ENCODE measurements at places on chromosomes 2 and 18.
A peak's percentile ranks its signal among the peaks of the same experiment; 100 is the strongest.

GRCh38 chr2:73830871-73831401 lies 2.2 kb downstream of the STAMBP start:
- no peak for DNase-seq

GRCh38 chr2:147198651-147199171 lies 646.1 kb upstream of the ACVR2A start:
- no peak for DNase-seq

GRCh38 chr2:19774805-19775176 lies 127.0 kb downstream of the TTC32 start:
- DNase-seq, result no peak

- no peak for DNase-seq
These were observed 18.2 kb downstream of the TTR start for GRCh38 chr18:31609886-31610285.

GRCh38 chr2:237660381-237660900 lies 33.1 kb downstream of the LRRFIP1 start:
- DNase-seq, result no peak

DNA sequence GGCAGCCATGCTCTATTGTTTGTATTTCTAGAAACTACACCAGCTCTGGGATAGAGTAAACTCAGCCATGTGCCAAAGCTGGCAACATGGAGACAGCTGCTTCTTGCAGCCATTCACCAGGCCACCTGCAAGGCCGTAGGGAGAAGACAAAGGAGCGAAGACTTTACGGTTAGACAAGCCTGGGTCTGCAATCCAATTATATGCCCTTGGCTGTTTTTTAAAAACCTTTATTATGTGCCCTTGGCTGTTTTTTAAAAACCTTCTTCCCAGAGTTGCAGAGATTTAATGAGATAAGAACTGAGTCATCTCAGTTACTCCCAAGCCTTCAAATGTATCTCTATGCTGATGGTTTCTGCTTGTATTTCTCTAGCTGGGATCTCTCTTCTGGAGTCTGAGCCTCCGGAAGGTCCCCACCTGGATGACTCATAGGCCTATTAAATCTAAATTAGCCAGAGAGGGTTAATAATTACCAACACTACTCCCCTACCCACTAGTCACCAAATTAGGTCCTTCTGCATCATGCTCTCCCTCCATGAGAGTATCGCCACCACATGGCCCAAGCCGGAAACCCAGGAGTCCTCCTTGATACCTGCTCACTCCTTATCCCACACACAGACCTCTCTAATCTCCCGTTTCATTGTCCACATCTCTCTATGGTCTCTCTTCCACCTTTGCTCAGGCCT lies 17.5 kb upstream of the DPP4 start:
- no peak for DNase-seq

- no peak for DNase-seq
These were observed 123.7 kb downstream of the PIK3C3 start for GRCh38 chr18:42078711-42079110.

GRCh38 chr2:232491139-232491780 lies 3.6 kb upstream of the ECEL1 start:
- DNase-seq, result no peak

GRCh38 chr2:134576478-134576877 lies 142.3 kb downstream of the TMEM163 start:
- DNase-seq, result no peak

DNA sequence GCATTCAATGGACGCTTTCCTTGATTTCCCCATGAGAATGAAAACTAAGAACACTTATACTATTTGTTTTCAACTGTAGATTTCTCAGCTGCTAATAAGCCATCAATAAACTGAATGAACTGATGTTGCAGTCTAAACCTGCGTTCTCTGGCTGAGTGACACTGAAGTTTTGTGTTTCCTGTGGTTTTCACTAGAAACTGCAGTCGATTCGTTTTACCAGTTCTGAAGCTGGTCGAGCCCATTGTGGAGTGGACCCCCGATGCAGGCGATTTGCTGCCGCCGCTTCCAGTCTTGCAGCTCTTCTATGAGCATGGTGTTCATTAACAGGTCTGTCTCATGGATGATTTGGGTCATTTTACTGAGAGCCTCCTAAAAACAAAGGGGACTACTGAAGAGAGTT lies 50.6 kb upstream of the STAT1 start:
- no peak for DNase-seq

GRCh38 chr2:143514413-143514812 lies 385.2 kb downstream of the ARHGAP15 start:
- no peak for DNase-seq

GRCh38 chr18:23981369-23981980 lies 33.1 kb upstream of the TTC39C start:
- DNase-seq, result no peak

- no peak for DNase-seq
These were observed 174.6 kb downstream of the SRBD1 start for GRCh38 chr2:45436456-45436855.

GRCh38 chr2:42116195-42117181 lies 52.7 kb upstream of the EML4 start:
- no peak for DNase-seq

- DNase-seq, result no peak
These were observed 1017.8 kb upstream of the CHAC2 start for GRCh38 chr2:52749764-52750163.

DNA sequence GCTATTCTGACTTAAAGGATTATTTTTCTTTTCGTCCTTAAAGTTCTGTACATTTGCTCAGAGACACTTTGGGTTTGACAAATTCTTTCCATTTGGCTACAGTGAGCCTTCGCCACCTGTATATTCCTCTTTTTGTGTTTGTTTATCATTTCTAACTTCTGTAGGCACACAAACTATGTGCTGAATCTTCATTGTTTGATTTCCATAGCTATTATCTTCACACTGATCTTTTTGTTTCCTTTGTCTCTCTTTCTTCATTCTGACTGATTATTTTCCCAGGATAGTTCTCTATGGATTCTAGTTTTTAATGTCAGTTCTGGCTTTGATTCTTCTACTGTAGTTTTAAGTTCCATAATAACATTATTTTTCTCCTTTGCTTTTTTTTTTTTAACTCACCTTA lies 350.2 kb downstream of the ZNF521 start:
- DNase-seq, result no peak

DNA sequence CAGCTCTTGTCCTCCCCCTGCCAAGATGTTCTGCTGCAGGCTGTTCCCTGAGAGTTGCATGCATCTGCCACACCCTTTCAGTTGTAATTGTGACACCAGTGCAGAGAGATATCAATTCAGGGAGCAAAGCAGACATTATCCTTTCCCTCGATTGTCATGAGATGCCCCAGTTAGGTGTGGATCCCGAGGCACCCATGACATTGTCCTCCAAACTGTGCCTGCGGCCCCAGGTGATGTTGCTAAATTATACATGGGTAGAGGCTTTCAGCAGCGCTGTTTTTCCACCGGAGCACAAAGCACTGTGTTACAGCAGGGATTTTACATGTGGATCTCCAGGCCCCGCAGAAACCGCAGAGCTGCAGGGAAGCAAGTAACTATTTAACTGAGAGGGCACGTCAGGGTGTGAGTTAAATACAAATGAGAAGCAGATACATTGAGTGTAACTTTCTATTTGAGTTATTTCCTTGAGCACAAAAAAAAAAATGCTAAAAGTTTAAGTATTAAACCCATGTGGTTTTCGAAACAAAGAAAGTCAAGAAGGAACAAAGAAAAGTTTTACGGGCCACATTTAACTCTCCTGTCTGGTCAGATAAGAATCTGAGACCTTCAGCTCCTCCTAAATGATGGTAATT lies 90.3 kb upstream of the BCL2L11 start:
- no peak for DNase-seq

- DNase-seq, result peak; percentile 32
These were observed 185.3 kb upstream of the ATP5MC3 start for GRCh38 chr2:175366815-175367214.

DNA sequence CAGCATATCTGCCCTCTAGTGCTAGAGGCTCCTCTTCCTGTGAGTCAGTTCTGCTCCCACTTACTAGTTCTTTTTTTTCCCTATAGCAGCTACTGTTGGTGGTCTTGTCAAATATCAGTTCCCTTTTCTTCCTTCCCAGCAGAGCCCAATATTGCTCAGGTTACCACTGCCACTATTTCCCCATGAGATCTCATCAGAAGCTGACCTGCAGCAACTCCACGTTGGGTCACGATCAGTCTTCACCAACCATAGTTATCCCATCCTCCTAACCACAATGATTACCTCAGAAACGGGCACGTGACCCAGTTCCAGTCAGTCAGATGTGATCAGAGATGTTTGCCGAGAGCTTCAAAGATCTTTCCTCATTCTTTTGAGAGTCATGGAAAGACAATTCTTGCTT lies 59.7 kb upstream of the CAPN13 start:
- no peak for DNase-seq

- peak; percentile 69 for DNase-seq
These were observed 122.1 kb upstream of the RMDN2 start for GRCh38 chr2:37802899-37803379.

DNA sequence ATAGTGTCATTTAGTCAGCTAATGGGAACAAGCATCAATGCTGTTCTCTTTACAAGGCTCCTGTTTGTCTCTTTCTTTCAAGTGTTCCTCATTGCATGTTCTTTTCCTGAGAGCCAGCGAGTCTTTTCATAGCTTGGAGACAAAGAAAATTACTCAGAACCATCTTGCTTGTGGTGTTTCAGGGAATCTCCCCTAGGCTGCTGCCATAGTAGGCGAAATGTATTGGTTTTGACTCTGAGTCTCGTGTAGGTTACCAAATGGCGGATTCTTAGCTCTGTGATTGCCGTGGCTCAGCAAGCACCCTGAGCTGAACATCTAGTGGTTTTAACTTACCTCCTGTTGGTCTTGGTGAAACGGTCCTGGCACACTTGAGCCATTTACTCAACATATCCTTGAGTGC lies 68.7 kb downstream of the RHBDD1 start:
- DNase-seq, result no peak

- DNase-seq, result no peak
These were observed 196.4 kb downstream of the HRH4 start for GRCh38 chr18:24656551-24657443.

- DNase-seq, result no peak
These were observed 51.8 kb upstream of the TTN start for GRCh38 chr2:178858896-178859625.

DNA sequence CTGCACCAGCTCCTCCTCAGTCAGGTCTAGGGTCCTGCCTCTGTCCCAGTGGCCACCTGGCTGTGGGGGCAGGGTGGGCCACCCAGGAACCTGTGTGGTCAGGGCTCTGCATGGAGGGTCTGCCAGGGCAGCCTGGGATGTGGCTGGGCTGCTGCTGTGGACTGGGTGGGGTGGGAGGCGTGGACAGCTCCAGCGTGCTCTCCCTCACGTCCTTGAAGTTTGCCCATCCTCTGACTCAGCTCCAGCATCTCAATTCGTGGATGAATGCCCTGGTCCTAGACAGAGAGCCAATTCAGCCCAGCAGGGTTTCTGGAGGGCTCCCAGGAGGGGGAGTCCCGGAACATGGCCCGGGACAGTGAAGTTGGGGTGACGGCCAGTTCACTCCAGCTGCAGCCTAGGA lies 64.3 kb upstream of the EPAS1 start:
- no peak for DNase-seq

DNA sequence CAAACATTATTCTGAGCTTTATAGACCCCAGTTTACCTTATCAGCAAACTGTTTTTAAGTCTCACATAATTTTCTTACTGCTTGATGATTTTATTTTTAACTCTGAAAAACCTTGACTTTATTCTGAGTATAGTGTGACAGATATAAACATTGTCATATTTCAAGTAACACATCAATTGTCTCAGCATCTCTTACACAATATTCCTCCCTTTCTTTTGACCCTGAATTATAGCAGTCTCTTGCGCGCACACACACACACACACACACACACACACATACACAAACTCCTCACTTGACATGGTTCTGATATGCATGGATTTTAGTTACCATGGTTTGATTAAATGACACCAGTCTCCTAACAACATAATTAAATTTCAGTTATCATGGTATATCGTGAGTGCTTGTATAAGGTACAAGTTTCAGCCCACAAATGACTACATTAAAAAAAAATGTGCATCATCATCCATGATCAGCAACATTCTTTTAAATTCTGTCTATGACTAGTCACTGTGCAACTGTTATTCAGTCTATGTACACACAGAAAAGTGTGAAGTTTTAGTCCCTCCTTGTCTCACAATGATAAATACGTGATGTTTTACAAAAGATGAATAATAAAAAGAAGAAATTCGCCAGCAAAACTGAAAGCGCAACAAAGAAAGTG lies 39.5 kb upstream of the TACR1 start:
- peak; percentile 29 for DNase-seq

- no peak for DNase-seq
These were observed 63.1 kb upstream of the MCFD2 start for GRCh38 chr2:46978723-46979122.

DNA sequence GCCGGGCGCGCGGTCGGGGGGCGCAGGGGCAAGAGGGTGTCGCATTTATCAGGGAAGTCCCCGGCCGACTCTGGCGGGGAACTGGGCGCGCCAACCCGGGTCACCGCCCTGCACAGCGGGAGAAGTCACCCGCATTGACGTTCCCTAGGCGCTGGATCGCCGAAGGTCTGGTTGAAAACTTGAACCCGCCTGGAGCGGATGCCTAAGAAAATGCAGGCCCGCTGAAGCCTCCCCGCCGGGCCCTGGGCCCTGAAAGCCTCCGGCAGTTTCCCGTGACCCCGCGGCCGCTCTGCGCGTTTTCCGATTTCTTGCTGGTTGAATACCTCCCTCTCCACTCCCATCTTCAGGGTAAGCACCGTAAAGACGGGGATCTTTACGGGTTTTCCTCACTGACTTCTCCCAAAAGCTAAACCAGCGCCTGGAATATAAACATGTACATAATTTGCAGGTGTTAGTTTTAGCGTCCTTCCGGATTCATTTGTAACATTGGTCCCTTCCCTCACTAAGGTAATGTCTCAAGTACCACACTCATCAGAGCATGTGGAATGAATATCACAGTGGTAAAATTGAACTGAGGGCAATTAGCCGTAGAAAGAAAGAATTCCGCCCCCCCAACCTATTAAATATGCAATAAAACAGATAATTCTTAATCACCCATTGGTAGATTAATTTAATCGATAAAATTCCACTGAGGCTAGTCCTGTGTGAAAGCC lies 675 bp upstream of the SPIRE1 start:
- no peak for DNase-seq

GRCh38 chr2:222284466-222284865 lies 14.3 kb downstream of the PAX3 start:
- no peak for DNase-seq

DNA sequence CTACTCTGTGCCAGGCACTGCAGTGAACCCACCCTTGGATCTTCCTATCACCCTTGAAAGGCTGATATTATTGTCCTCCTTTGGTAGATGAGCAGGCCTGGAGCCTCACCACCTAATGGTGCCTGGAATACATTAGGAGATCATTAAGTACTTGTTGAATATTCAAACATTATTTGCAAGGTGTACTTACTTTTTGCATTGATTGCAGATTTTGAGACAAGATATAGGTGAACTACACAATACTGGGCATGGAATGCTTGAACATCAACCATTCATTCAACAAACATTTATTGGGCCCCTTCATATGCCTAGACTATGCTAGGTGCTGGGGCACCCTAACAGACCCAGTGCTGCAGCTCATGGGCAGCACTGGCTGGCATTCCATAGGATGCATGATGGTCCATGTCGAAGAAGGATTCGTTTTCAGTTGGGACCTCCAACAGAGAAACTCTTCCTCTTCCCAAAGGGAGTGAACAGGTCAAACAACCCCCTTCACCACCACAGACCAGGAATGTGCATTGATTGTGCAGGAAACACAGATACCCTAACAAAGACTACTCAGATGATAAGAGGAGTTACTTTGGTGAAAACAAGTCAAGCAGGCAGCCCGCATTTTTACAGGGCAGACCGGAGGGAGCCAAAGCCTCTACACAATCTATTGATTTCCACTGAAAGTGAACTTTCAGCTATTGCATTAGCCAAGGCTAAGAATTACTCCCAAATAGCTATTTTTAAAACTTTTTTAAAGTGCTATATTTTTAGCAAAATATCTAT lies 149.6 kb upstream of the SH3BP4 start:
- no peak for DNase-seq
